A673 (cell line): ENCODE measurements at places on chromosomes 1 and 21.
A peak's percentile ranks its signal among the peaks of the same experiment; 100 is the strongest.

GRCh38 chr1:235320521-235321179 lies 7.3 kb downstream of the ARID4B start:
- H3K27ac ChIP-seq = no peak overlapping the region
- H3K27me3 ChIP-seq = no peaks in the 10 kb centered on the region
- no peak overlapping the region for H3K4me3 ChIP-seq
- H3K36me3 ChIP-seq = no peaks in the 10 kb centered on the region

GRCh38 chr1:190129366-190129765 lies 348.3 kb downstream of the BRINP3 start:
- H3K36me3 ChIP-seq = no peaks in the 10 kb centered on the region
- H3K4me3 ChIP-seq = no peak overlapping the region
- no peak overlapping the region for H3K27ac ChIP-seq
- H3K27me3 ChIP-seq = no peaks in the 10 kb centered on the region
- H3K4me1 ChIP-seq = no peaks in the 10 kb centered on the region

DNA sequence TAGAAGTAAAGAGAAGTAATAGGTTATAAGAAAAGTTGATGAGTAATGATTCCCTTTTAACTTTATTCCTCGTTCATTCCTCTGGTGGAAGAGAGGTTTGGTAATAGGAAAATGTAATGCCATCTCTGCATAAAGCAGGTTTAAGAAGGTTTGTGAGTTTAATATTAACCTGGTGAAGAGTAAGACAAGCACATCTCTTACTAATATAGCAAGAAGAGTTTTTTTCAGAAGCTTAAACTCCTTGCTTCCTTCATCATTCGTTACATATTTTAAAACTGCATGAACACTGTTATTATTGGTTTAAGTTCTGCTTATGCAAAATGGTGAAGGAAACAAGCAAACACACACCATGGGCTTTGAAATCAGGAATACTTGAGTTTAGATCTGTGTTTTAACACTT lies 9.2 kb upstream of the PLA2G4A start:
- no peaks in the 10 kb centered on the region for H3K4me1 ChIP-seq
- H3K27me3 ChIP-seq = no peaks in the 10 kb centered on the region
- H3K4me3 ChIP-seq = no peak overlapping the region
- no peak for DNase-seq
- H3K27ac ChIP-seq = no peak overlapping the region

DNA sequence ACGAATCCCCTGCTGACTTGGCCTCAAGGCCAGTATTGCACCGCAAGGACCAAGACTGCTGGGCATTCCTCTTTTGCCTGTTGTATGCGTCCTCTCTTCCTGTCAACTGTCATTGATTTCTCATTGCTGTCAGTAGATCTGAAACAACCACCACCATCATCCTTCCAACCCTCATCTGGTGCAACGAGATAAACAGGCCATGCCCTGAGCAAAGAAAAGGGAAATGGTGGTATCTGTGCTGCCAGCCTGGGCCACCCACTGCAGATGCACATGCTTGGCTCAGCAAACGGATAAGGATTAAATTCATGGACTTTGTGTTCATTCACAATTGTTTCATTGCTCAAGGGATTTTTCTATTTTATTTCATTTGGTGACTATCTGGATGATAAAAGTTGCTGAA lies 13.6 kb downstream of the OXCT2 start:
- peaks cover 34% of the 10 kb centered on the region for H3K36me3 ChIP-seq
- no peak overlapping the region for H3K4me3 ChIP-seq
- no peaks in the 10 kb centered on the region for H3K4me1 ChIP-seq
- no peak overlapping the region for H3K27ac ChIP-seq
- H3K27me3 ChIP-seq = no peaks in the 10 kb centered on the region

GRCh38 chr1:28062806-28063205 lies 25.6 kb downstream of the EYA3 start:
- no peak overlapping the region for H3K4me3 ChIP-seq
- peak; percentile 48 for DNase-seq
- peaks cover 21% of the 10 kb centered on the region for H3K4me1 ChIP-seq
- no peaks in the 10 kb centered on the region for H3K27me3 ChIP-seq
- H3K36me3 ChIP-seq = no peaks in the 10 kb centered on the region
- H3K27ac ChIP-seq = no peak overlapping the region

GRCh38 chr1:28789816-28790215 lies 22.2 kb upstream of the OPRD1 start:
- no peaks in the 10 kb centered on the region for H3K27me3 ChIP-seq
- no peak overlapping the region for H3K4me3 ChIP-seq
- DNase-seq = no peak
- H3K36me3 ChIP-seq = no peaks in the 10 kb centered on the region

DNA sequence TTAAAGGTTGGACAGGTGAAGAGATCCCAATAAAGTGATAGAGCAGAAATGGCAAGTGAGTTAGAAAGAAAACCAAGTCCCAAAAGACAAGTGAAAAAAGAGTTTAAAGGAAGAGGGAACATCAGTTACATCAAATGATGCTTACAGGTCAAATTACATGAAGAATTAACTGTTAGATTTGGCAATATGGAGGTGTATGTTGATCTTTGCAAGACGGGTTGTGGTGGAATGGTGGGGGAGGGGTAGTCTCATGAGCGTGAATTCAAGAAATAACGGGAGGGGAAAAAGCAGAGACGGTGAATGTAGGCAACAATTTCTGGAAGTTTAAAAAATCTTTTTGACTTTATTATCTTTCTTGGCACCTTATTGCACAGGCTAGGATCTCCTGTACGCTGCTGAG lies 76.6 kb downstream of the NTPCR start:
- no peak for DNase-seq
- H3K36me3 ChIP-seq = no peaks in the 10 kb centered on the region
- H3K27ac ChIP-seq = no peak overlapping the region
- H3K4me1 ChIP-seq = no peaks in the 10 kb centered on the region
- H3K27me3 ChIP-seq = no peaks in the 10 kb centered on the region
- H3K4me3 ChIP-seq = no peak overlapping the region

DNA sequence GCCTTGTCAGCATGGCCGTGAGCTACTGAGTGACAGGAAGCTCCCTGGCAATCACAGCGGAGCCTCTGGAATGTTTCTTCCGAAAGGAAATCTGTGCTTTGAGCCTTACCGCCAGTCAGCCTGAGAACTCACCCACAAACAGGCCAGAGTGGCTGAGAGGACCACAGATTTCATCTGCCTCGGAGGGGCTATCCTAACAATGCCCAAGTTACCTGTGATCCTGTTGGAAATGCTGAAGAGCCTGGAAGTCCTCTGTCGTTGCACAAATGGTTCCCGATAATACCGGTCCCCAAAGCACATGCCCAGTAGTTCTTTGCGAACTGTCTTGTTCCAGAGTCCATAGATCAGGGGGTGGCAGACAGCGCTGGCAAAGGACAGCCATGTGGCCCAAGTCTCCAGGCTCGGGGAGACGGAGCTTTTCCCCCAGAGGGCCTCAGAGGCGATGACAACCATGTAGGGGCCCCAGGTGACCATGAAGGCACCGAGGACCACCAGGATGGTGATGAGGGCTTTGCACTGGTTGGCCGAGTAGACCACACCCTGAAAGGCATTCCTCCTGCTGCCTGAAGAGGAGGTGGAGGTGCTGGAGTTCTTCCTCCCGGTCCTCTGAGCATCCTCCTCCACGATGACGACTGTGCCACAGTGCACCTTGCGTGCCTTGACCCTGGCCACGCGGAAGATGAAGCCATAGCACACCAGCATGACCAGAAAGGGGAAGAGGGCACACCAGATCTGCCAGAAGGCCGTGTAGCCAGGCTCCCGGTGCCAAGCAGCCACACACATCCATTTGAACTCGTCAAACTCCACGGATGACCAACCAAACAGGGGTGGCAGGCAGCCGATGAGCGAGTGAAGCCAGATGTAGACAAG lies 40.2 kb downstream of the GPR161 start:
- H3K4me1 ChIP-seq = no peaks in the 10 kb centered on the region
- H3K36me3 ChIP-seq = no peaks in the 10 kb centered on the region
- no peak overlapping the region for H3K27ac ChIP-seq
- H3K27me3 ChIP-seq = no peaks in the 10 kb centered on the region
- no peak overlapping the region for H3K4me3 ChIP-seq
- DNase-seq = no peak

GRCh38 chr1:234065794-234066447 lies 161.4 kb downstream of the SLC35F3 start:
- H3K36me3 ChIP-seq = no peaks in the 10 kb centered on the region
- no peak overlapping the region for H3K27ac ChIP-seq
- peak; percentile 77 for DNase-seq
- H3K4me3 ChIP-seq = no peak overlapping the region
- H3K27me3 ChIP-seq = no peaks in the 10 kb centered on the region
- H3K4me1 ChIP-seq = no peaks in the 10 kb centered on the region

- peaks cover 22% of the 10 kb centered on the region for H3K4me1 ChIP-seq
- H3K27ac ChIP-seq = no peak overlapping the region
- peak overlapping the region; percentile 19 for H3K4me3 ChIP-seq
- H3K27me3 ChIP-seq = peaks cover 100% of the 10 kb centered on the region
Observed at GRCh38 chr1:197911857-197912696, 5.1 kb upstream of the LHX9 start.

DNA sequence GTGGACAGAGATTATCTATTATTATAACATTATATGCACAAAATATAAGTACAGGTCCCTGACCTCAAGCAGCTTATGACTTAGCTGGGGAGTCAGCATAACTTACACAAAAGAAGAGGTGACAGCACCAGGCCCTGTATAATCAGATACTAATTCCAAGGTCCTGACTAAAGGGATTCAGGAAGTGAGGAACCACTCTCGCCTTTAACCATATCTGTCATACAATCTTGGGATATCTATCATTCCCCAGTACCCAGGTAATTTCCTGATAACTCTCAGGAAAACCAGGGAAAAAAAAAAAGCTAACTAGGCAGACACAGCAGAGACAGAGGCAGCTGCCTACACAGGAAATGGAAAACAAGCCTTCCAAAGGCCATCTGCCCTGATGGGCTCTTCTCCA lies 78.5 kb upstream of the CAMK1G start:
- H3K27me3 ChIP-seq = peaks cover 8% of the 10 kb centered on the region
- H3K4me3 ChIP-seq = no peak overlapping the region
- H3K36me3 ChIP-seq = no peaks in the 10 kb centered on the region
- H3K27ac ChIP-seq = no peak overlapping the region

GRCh38 chr1:184170719-184171118 lies 119.2 kb downstream of the TSEN15 start:
- no peaks in the 10 kb centered on the region for H3K4me1 ChIP-seq
- H3K36me3 ChIP-seq = no peaks in the 10 kb centered on the region
- no peak overlapping the region for H3K4me3 ChIP-seq
- no peak for DNase-seq
- no peaks in the 10 kb centered on the region for H3K27me3 ChIP-seq
- no peak overlapping the region for H3K27ac ChIP-seq

GRCh38 chr1:155893389-155894142 lies 17.6 kb downstream of the RIT1 start:
- H3K27me3 ChIP-seq = no peaks in the 10 kb centered on the region
- peak overlapping the region; percentile 70 for H3K27ac ChIP-seq
- peak; percentile 89 for DNase-seq
- H3K36me3 ChIP-seq = peaks cover 7% of the 10 kb centered on the region

GRCh38 chr1:108149796-108150467 lies 50.2 kb downstream of the SLC25A24 start:
- no peak overlapping the region for H3K4me3 ChIP-seq
- no peak for DNase-seq
- no peaks in the 10 kb centered on the region for H3K4me1 ChIP-seq
- no peak overlapping the region for H3K27ac ChIP-seq
- H3K27me3 ChIP-seq = no peaks in the 10 kb centered on the region
- H3K36me3 ChIP-seq = peaks cover 48% of the 10 kb centered on the region

DNA sequence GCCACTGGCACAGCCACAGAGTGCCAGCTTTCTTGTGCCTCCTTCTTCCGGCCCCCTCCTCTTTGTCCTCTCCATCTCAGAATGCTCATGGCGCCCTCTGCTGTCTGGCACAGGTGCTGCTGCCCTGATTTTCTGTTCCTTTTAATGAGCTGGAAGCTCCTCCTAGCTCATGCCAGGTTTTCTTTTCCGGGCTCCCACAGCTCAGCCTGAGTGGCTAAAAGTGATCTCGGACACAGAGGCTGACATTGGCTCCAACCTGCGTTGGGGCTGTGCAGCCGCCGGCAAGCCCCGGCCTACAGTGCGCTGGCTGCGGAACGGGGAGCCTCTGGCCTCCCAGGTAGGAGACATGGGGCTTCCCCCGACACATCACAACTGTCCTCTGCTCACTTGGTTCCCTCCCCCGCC lies 18.7 kb downstream of the CNTN2 start:
- no peak overlapping the region for H3K4me3 ChIP-seq
- no peaks in the 10 kb centered on the region for H3K4me1 ChIP-seq
- no peaks in the 10 kb centered on the region for H3K36me3 ChIP-seq
- no peak overlapping the region for H3K27ac ChIP-seq
- H3K27me3 ChIP-seq = no peaks in the 10 kb centered on the region

GRCh38 chr1:70717656-70718055 lies 306.6 kb downstream of the CTH start:
- no peak for DNase-seq
- H3K4me3 ChIP-seq = no peak overlapping the region
- H3K4me1 ChIP-seq = peaks cover 42% of the 10 kb centered on the region
- peak overlapping the region; percentile 99 for H3K27ac ChIP-seq

DNA sequence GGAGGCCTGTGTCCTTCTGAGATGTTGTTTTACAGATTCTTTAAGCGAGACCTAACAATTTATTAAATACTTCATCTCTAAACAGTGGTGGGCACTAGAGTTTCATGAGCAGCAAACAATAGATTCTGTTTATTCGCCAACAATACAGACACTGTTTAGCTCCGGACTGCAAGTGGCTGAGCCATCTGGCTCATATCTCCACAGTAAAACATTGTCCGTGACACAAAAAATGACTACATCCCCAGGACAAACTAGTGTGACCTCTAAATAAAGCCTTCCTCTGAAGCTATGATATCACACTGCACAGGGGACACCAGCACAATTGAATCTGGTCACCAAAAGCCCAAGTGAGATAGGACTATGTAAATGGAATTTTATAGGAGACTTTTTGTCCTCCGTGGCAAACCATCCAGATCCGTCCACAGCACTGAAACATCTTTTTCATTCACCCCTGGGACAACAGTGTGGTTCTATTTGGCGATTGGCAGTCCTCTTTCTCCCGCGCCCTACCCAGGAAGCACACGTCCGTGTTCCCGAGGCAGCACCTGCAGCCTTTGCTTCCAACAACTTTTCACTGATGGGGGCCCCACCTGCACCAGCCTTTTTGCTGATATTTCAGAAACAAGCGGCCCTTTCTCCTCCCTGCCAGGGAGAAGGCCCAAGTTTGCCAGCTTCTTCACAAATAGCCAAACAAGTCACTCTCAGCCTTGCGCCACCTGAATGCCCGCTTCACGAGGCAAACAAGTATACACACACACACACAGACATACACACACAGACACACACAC lies 47.4 kb downstream of the OLIG1 start:
- DNase-seq = no peak
- no peaks in the 10 kb centered on the region for H3K36me3 ChIP-seq
- H3K27ac ChIP-seq = no peak overlapping the region
- H3K4me3 ChIP-seq = no peak overlapping the region
- H3K27me3 ChIP-seq = peaks cover 83% of the 10 kb centered on the region
- no peaks in the 10 kb centered on the region for H3K4me1 ChIP-seq

GRCh38 chr1:66282891-66283621 lies 250.9 kb upstream of the SGIP1 start:
- DNase-seq = no peak
- no peaks in the 10 kb centered on the region for H3K27me3 ChIP-seq
- H3K27ac ChIP-seq = no peak overlapping the region
- peaks cover 7% of the 10 kb centered on the region for H3K4me1 ChIP-seq
- no peaks in the 10 kb centered on the region for H3K36me3 ChIP-seq
